ENCODE measurements at places on chromosomes 1 and 21.
A peak's percentile ranks its signal among the peaks of the same experiment; 100 is the strongest.

DNA sequence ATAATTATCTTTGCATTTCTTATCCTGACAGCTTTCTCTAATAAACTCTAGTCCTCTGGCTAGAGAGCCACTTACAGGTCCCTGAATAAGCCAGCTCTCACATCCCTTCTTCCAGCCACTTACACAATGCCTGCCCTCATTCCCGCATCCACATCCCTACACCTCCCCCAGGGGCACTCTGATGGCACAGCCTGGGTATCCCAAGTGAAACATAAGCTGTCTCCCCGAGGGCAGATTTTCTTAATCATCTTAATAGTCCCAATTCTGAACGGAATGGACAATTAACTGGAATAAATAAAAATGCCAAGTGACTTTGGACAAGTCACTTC lies 4.9 kb downstream of the RHOC start:
- DNase-seq = no peak

DNA sequence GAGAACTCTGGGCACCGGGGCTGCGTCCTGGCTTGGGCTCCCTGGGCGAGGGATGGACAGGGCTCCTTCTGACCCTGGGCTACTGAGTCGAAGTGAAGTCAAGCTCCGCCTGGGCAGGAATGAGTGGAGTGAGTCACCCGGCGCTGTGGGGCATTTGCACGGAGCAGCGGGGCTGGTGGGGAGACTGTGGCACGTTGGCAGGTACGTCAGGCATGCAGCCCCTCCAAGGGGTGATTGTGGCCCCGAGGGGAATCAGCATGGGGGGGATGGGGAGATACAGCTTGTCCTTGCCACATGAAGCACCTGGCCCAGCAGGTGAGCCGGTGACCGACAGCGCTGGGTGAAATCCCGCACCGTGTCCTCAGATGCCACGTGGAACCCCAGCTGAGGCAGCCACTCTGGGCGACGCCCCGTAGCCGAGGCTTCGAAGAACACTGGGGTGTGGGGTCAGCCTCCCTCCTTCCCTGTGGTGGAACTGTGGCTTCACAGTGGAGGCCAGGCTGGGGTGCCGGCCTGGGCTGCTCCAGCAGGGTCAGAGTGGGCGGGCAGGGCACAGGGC lies 62.3 kb downstream of the COL18A1 start:
- DNase-seq = peak; percentile 19

- no peak for DNase-seq
These were observed 6.3 kb upstream of the CATSPER4 start for GRCh38 chr1:26184086-26184485.

DNA sequence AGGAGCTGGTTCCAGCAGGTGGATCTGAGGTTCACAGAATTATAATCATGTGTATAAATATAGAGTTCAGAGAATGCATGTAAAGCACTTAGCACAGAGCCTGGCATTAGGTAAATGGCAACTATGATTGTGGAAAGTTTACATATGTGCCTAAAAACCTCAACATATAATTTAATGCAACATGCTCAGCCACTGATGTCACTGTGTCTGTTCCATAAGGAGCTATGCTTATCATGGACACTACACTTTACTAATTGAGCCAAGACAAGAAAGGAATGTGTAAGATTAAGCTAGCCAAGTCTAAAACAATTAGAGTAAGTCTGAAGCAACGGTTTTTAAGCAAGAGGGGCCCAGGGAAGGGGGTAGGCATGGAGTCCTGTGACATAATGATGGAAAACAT lies 61.5 kb downstream of the GNG12 start:
- DNase-seq = no peak

DNA sequence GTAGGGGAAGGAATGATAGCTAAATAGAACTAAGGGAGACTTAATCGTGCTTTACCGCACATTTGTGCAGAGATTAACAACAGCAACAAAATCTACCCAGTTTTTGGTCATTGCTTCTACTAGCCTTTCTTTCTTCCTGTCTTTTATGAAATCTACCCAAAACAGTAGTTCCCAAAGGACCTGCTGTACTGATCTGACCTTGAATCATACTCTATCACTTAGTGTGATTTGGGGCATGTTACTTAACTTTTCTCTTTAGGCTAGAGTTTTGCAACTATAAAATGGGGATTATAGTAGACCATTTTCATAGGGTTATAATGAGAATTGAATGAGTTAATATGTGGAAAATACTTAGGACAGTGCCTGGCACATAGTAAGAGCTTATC lies 30.5 kb upstream of the MACF1 start:
- no peak for DNase-seq

DNA sequence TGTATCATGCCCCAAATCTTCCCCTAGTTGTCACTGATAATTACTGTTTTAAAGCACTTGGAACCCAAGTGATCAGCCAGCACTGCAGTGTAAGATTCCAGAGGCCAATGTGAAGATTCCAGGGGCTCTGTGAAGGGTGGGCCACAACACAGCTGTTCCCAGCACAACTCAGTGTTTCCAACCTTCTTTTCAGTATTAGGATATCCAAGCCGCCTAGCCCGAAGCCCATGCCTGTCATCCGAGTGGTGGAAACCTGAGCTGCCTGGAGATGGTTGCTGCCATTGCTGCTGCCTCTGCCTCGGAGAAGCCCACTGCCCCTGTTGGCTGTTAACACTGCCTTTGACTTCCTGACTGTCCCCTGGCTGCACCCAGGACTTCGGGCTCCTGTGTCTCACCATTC lies 30.4 kb upstream of the SNX27 start:
- DNase-seq = no peak

- DNase-seq = no peak
These were observed 54.1 kb downstream of the CD2 start for GRCh38 chr1:116808200-116808847.

- DNase-seq = peak; percentile 32
These were observed 19.7 kb downstream of the SLX9 start for GRCh38 chr21:44959376-44960091.

GRCh38 chr1:24536391-24536840 lies 19.5 kb upstream of the NCMAP start:
- DNase-seq = no peak

DNA sequence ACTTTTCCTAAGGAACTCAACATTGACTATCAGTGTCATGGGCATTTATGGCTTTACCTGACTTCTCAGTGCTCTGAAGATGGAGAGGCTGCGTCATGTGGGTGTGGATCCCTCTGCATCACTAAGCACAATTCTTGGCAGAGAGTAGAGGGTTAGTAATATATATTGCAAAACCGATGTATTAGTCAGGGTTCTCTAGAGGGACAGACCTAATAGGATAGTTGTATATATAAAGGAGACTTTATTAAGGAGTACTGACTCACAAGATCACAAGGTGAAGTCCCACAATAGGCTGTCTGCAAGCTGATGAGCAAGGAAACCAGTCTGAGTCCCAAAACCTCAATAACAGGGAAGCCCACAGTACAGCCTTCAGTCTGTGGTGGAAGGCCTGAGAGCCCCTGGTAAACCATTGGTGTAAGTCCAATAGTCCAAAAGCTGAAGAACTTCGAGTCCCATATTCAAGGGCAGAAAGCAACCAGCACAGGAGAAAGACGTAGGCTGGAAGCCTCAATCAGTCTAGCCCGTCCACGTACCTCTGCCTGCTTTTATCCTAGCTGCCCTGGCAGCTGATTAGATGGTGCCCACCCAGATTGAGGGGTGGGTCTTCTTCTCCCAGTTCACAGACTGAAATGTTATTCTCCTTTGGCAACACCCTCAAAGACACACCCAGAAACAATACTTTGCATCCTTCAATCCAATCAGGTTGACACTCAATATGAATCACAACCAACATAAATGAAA lies 159.7 kb upstream of the NRIP1 start:
- DNase-seq = no peak

- no peak for DNase-seq
These were observed 82.4 kb downstream of the WLS start for GRCh38 chr1:68149907-68150306.

DNA sequence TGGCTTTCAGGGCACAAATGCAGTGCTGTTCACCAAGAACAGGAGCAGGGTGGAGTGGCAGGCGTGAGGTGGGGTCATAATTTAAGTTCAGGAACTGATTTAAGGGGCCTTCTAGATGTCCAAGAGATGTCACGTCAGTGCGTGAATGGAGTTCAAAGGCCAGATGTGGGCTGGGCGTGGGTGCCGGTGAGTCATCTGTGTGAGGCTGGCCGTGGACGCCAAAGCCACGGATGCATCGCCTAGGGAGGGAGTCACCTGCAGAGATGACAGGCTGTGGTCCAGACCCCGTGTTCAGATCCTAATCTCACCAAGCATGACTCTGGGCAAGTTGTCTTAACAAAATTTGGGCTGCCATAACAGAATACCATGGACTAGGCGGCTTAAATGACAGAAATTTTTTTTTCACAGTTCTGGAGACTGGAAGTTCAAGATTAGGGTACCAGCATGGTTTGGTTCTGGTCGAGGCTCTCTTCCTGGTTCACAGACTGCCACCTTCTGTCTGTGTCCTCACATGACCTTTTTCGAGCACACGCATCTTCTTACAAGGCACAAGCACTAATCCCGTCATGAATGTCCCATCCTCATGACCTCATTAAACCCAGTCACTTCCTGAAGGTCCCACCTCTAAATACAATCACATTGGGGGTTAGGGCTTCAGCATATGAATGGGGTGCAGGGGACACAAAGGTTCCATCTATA lies 109.6 kb downstream of the PRDM2 start:
- no peak for DNase-seq

- DNase-seq = no peak
These were observed 41.9 kb downstream of the MPZL1 start for GRCh38 chr1:167763525-167764220.

DNA sequence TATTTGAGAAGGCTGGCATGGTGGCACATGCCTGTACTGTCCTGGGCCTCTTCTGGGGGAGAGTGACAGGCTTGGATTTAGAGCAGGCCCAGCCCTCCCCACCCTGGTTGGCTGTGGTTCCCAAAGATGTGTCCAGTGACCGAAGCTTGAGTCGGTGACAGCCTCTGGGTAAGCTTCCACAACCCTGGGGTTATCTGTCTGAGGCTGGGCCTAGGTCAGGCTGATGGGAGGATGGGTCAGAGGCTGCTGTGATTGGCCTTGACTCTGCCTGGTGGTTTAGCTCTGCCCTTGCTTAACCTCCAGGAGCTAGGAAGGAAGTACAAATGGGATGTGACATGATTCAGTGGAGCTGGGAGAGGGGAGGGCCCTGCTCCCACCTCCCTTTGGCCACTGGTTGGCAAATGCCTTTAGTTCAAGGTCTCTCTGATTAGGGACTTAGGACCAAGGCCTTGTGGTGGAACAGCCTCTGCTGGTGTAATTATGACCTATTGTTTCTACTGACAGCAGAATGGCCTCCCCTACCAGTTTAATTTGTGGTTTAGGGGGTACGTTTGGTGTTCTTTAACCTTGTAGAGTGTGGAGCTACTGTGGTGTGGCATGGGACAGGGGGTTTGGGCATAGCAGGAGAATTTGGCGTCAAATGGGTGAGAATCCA lies 16.6 kb downstream of the NUDC start:
- DNase-seq = no peak

GRCh38 chr1:56222914-56223540 lies 356.3 kb downstream of the PLPP3 start:
- DNase-seq = no peak

- peak; percentile 53 for DNase-seq
These were observed 33.4 kb upstream of the TENT5B start for GRCh38 chr1:27045973-27046558.

GRCh38 chr21:43775795-43776430 lies at the start of gene CSTB:
TSS of gene CSTB (minus strand) at chr21:43776308. CDS start at chr21:43776269, 39 bp downstream.
- DNase-seq = peak; percentile 92

GRCh38 chr1:58950897-58951296 lies 167.1 kb upstream of the JUN start:
- DNase-seq = no peak

GRCh38 chr1:226725897-226726267 lies 13.2 kb downstream of the ITPKB start:
- no peak for DNase-seq

- no peak for DNase-seq
These were observed 401.9 kb downstream of the LMO4 start for GRCh38 chr1:87730274-87731216.

DNA sequence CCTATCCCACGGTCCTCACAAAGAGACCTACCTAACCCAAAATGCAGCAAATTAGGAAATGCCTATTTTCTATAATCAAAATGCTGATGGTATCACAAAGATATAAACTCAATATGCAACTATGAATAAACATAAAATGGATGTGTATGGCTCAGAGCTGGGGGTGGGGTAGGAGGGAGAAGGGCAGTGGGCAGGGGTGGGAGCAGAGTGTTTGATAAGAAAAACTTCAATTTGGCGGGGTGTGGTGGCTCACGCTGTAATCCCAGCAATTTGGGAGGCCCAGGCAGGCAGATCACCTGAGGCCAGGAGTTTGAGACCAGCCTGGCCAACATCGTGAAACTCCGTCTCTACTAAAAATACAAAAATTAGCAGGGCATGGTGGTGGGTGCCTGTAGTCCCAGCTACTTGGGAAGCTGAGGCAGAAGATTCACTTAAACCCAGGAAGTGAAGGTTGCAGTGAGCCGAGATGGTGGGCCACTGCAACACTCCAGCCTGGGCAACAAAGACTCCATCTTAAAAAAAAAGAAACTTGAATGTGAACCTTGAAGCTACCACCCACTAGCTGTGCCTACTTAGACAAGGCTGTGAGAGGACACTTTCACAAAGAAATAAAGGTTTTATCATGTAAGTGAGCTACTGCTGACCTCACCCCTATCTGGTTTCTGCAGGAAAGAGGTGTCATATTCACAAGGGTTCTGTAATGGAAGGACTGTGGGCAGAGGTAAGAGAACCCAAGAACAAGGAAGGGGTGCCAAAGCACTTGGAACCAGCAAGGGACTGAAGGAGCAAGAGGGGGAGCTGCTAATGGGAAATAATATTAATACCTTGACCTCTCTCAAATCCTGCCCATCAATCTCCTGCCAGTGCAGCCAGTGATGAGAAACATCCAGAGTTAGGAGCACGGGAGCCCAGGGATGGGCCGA lies 53.0 kb downstream of the HLCS start:
- no peak for DNase-seq

DNA sequence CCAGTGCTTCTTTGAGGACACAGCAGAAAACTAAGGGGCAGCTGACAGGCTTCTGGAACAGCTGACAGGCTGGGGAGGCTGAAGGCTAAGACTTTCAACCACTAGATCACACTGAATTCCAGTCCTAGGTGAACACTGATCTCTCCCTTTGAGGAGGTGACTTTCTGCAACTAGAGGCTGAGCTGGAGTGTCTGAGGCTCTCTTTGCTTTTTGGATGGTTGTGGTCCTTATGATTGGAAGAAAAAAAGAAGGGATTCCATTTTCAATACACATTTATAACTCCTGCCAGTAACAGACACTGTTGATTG lies 1.4 kb downstream of the IL6R start:
- DNase-seq = no peak

GRCh38 chr1:202084791-202085681 lies 37.7 kb upstream of the GPR37L1 start:
- no peak for DNase-seq

GRCh38 chr1:238675221-238675620 lies 711.1 kb upstream of the CHRM3 start:
- DNase-seq = no peak

DNA sequence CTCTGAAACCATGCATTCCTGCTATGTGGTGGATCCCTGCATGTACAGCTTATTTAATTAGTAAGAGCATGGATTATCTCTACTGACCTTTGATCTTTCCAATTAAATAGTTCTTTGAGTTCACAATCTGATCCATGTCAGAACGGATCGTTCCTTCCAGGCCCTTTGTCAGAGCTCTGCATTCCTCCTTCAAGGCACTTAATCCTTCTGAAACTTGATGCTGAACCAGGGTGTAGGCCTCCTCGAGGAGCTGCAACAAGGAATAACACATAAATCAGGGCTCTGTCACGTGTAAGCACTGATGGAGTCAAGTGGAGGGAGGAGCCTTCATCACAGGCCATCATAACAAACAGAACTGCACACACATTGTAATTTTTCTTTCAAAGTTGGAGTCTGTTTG lies 68.4 kb upstream of the EDEM3 start:
- DNase-seq = no peak

GRCh38 chr1:72557446-72558049 lies 275.2 kb upstream of the NEGR1 start:
- DNase-seq = no peak
